Left ventricle myocardium inferior (tissue), 1 donor: ENCODE measurements at places on chromosomes 2 and 18. TPM values are rescaled to one million over a fixed set of nuclear protein-coding genes. Genes with fewer than 3 reads are reported as not detected.

GRCh38 chr2:20414806-20415205 lies 32.1 kb upstream of the RHOB start:
- no peak overlapping the region for H3K4me3 ChIP-seq
- peaks cover 2% of the 10 kb centered on the region for H3K4me1 ChIP-seq
- no peak for DNase-seq
- no peaks in the 10 kb centered on the region for H3K36me3 ChIP-seq
- no peaks in the 10 kb centered on the region for H3K27me3 ChIP-seq
- no peak overlapping the region for H3K27ac ChIP-seq

GRCh38 chr2:83109284-83109683 lies 1349.8 kb downstream of the SUCLG1 start:
- no peak for DNase-seq
- H3K4me1 ChIP-seq, result peaks cover 1% of the 10 kb centered on the region
- H3K36me3 ChIP-seq, result no peaks in the 10 kb centered on the region
- H3K27me3 ChIP-seq, result no peaks in the 10 kb centered on the region
- H3K27ac ChIP-seq, result no peak overlapping the region

GRCh38 chr2:66021296-66021695 lies 413.6 kb upstream of the MEIS1 start:
- no peak overlapping the region for H3K27ac ChIP-seq
- H3K36me3 ChIP-seq, result no peaks in the 10 kb centered on the region
- H3K4me3 ChIP-seq, result no peak overlapping the region

DNA sequence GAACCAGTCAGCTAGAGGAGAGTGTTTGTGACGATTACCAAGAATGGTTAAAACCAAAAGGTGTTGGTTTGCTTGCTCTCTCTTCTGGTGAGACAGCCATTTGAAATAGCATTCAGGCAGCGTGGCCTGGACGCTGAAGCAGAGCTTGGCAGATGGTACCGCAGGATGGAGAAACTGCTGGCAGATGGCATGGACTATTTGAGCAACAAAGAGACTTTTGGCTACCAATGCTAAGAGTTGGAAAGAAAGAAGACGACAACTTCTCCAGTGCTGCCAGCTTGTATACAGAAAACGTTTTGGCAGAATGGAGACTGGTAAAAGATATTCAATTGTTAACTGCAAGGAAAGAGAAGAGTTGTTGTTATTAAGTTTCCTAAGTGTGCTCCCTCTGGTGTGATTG lies 315.0 kb downstream of the PARD3B start:
- H3K27me3 ChIP-seq, result no peaks in the 10 kb centered on the region
- H3K27ac ChIP-seq, result no peak overlapping the region
- no peak for DNase-seq
- no peak overlapping the region for H3K4me3 ChIP-seq
- no peaks in the 10 kb centered on the region for H3K36me3 ChIP-seq
- no peaks in the 10 kb centered on the region for H3K4me1 ChIP-seq

GRCh38 chr2:12442476-12442847 lies 274.3 kb upstream of the TRIB2 start:
- no peak for DNase-seq
- no peak overlapping the region for H3K4me3 ChIP-seq
- H3K36me3 ChIP-seq, result no peaks in the 10 kb centered on the region
- no peaks in the 10 kb centered on the region for H3K27me3 ChIP-seq
- H3K4me1 ChIP-seq, result peaks cover 16% of the 10 kb centered on the region

- no peaks in the 10 kb centered on the region for H3K36me3 ChIP-seq
- no peak for DNase-seq
- peak overlapping the region; percentile 13 for H3K4me3 ChIP-seq
- peaks cover 74% of the 10 kb centered on the region for H3K4me1 ChIP-seq
- H3K27ac ChIP-seq, result peak overlapping the region; percentile 62
- H3K27me3 ChIP-seq, result no peaks in the 10 kb centered on the region
Measured at GRCh38 chr2:61436092-61436491, 34.8 kb downstream of the USP34 start.

DNA sequence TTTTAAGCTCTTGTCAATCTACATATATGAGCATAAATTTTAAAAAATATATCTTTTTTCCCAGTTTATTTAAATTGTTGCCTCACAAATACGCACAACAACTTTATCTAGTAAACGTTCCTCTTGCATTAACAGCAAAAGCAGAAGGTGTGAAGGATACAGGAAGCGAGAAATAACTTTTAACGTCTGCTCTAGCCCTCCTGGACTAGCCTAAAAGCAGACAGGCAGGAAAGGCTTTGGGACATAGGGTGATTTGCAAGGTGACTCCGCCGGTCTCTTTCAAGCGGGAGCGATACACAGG lies 434 bp upstream of the DUSP19 start:
- no peaks in the 10 kb centered on the region for H3K36me3 ChIP-seq
- H3K27me3 ChIP-seq, result no peaks in the 10 kb centered on the region
- DNase-seq, result no peak
- H3K27ac ChIP-seq, result peak overlapping the region; percentile 93
- H3K4me3 ChIP-seq, result peak overlapping the region; percentile 82
- H3K4me1 ChIP-seq, result peaks cover 37% of the 10 kb centered on the region

- no peak overlapping the region for H3K27ac ChIP-seq
- no peaks in the 10 kb centered on the region for H3K27me3 ChIP-seq
- no peaks in the 10 kb centered on the region for H3K36me3 ChIP-seq
- DNase-seq, result no peak
- H3K4me3 ChIP-seq, result no peak overlapping the region
- H3K4me1 ChIP-seq, result peaks cover 36% of the 10 kb centered on the region
Measured at GRCh38 chr2:62406573-62407043, 99.4 kb downstream of the TMEM17 start.

HRH4 gene
- total RNA-seq, result 0.33 TPM
